Umbilical cord (tissue), 2 donors: ENCODE measurements at places on chromosomes 12 and 14. TPM values are rescaled to one million over a fixed set of nuclear protein-coding genes. Genes with fewer than 3 reads are reported as not detected.

Gene KLHL33
- 6.3 TPM for total RNA-seq

Gene CMA1
- not detected for total RNA-seq

Gene MYBPC1
- 5.1 TPM for total RNA-seq

Gene KRT6A
- total RNA-seq: 701 TPM

Gene ASCL1
- total RNA-seq: not detected

Gene MFAP5
- total RNA-seq: 53.0 TPM

Gene SIRT4
- not detected for total RNA-seq

Gene TMTC1
- total RNA-seq: 12.8 TPM

Gene SLC25A29
- 7.9 TPM for total RNA-seq

Gene GYS2
- total RNA-seq: 0.48 TPM

Gene MGP
- total RNA-seq: 434 TPM

Gene IL31
- not detected for total RNA-seq

Gene TOMM20L
- total RNA-seq: not detected

Gene ARF6
- total RNA-seq: 36.6 TPM

Gene RAD52
- total RNA-seq: 12.8 TPM

Gene COX14
- total RNA-seq: 42.9 TPM

Gene BRI3BP
- 3.1 TPM for total RNA-seq

Gene VDR
- 4.1 TPM for total RNA-seq

Gene RDH16
- total RNA-seq: 0.96 TPM

Gene GLT1D1
- 0.48 TPM for total RNA-seq

Gene FGF23
- 4.3 TPM for total RNA-seq

Gene NELL2
- 11.1 TPM for total RNA-seq

Gene ETNK1
- 35.4 TPM for total RNA-seq

Gene HOXC12
- not detected for total RNA-seq

Gene RTN1
- total RNA-seq: 12.5 TPM

Gene AVPR1A
- 1.9 TPM for total RNA-seq

Gene PLEKHG7
- total RNA-seq: 8.2 TPM

Gene MANSC4
- 3.9 TPM for total RNA-seq

Gene LRTM2
- total RNA-seq: 1.2 TPM

Gene TPH2
- 3.9 TPM for total RNA-seq

Gene CLEC7A
- 26.0 TPM for total RNA-seq

Gene ADAM21
- 3.4 TPM for total RNA-seq

Gene EGLN3
- total RNA-seq: 121 TPM

Gene NPAS3
- 8.4 TPM for total RNA-seq

Gene ERGIC2
- 54.4 TPM for total RNA-seq

Gene CLEC1B
- 9.4 TPM for total RNA-seq

Gene SERPINA6
- 2.4 TPM for total RNA-seq

Gene CD69
- total RNA-seq: 5.1 TPM

Gene PRIMA1
- total RNA-seq: 0.48 TPM

Gene YLPM1
- total RNA-seq: 51.5 TPM

Gene FAM90A1
- not detected for total RNA-seq

Gene TBC1D30
- 14.7 TPM for total RNA-seq

Gene TBX5
- 2.9 TPM for total RNA-seq

Gene PPP2R3C
- 78.0 TPM for total RNA-seq

Gene FBXO34
- 37.3 TPM for total RNA-seq

Gene IFT43
- total RNA-seq: 29.6 TPM

Gene GLIPR1L1
- not detected for total RNA-seq

Gene PITPNM2
- total RNA-seq: 4.1 TPM

Gene RPS6KA5
- 4.1 TPM for total RNA-seq

Gene MPHOSPH9
- total RNA-seq: 52.2 TPM

Gene ISM2
- 10.6 TPM for total RNA-seq

Gene RPGRIP1
- total RNA-seq: not detected

Gene CAND1
- 109 TPM for total RNA-seq

Gene MEG3
- total RNA-seq: 815 TPM

Gene IFI27
- total RNA-seq: 40.7 TPM

Gene ACVRL1
- 37.6 TPM for total RNA-seq

Gene INHBC
- not detected for total RNA-seq

Gene LDHB
- total RNA-seq: 140 TPM
